ENCODE measurements at places on chromosomes 11 and 22.

DNA sequence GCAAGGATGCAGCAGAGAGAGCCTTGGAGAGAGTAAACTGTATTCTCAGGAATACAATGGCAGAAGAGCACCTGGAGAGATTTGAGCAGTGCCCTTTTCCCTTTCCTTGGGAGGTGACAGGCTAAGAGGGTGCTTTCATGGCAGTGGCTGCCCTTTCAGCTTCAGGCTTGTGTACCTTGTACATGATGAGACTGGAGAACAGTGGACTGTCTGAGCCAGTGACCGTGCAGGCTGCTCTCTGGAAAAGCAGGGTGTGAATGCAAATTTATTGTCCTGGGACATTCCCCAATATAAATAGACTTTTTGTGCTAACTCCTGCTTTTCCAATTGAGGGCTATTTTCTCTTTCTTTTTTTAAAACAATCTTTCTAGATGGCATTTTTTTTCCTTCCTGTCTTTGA lies 99.3 kb downstream of the TRIM44 start:
- no peak for DNase-seq

GRCh38 chr22:31613286-31613903 lies 48.6 kb downstream of the PISD start:
- no peak for DNase-seq

DNA sequence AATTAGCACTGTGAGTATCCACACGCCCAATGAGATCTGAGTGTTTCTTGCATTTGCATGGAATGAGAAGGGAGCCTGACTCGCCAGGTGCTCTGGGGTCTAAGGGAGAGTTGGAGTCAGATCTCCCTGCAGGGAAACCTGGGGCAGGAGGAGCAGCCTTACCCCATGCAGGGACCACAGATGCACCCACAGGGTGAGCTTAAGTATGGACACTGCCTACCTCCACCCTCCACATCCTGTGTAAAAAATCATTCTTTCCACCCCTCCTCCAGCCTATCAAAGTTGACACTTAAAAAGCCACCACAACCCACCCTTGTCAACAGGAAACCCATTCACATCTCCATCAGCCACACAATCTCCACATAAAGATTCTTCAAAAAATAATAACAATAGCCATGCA lies 67.0 kb upstream of the IGLL5 start:
- no peak for DNase-seq

- no peak for DNase-seq
Observed at GRCh38 chr11:134760299-134760698, 348.3 kb upstream of the B3GAT1 start.

Data from anterior cingulate cortex (tissue), 58 donors.